Hippocampal formation (tissue), 2 donors: ENCODE measurements at places on chromosomes 11 and 22.

DNA sequence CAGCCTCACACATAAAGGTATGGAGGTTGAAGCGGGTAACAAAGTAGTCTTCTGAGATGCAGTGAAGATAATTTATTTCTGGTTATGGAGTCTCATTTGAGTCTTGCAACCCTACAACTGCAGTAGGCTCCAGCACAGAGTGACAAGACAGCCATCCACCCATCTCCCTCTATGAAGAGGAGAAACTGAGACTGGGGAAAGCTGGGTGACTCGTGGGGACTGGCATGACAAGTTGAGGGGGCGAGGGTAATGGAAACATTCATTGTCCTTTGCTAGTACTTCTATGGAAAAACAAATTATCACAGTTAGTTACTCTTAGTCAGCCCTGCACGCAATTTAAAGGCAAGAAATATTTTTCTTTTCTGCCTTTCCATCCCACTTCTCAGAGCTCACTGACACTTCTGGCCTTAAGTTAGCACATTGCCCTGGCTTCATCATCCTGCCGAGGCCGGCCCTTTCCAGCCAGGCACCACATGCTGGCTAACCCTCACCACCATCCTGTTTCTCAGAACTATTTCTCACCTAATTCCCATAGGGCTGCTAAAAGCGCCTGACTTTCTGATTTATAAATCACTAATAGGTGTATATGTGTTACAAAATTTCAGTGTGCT, 361.1 kb downstream of the ETS1 start:
- DNase-seq = no peak

DNA sequence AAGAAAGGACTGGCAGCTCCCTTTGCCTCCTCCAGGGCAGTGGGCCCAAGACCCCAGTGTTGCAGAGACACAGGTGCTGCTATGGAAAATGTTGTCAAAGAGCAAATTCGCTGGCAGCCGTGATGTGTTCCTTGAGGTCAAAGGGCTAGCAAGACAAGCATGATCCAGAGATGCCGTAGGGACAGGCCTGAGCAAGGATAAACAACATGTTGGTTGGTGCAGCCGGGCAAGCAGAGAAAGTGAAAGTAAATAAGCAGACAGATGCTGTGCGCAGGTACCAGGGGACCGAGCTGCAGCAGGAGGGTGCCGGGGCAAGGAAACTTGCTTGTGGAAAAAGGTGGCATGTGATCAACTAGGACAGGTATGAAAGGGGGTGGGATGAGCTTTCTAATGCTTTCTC, 125.5 kb upstream of the NECTIN1 start:
- DNase-seq = no peak

- DNase-seq = no peak
These were observed 437.3 kb upstream of the CADM1 start for GRCh38 chr11:115941481-115941993.

GRCh38 chr11:69463995-69464960, 17.2 kb upstream of the LINC01488 start:
- DNase-seq = no peak

- DNase-seq = no peak
These were observed 5.8 kb upstream of the MS4A18 start for GRCh38 chr11:60718524-60719316.

DNA sequence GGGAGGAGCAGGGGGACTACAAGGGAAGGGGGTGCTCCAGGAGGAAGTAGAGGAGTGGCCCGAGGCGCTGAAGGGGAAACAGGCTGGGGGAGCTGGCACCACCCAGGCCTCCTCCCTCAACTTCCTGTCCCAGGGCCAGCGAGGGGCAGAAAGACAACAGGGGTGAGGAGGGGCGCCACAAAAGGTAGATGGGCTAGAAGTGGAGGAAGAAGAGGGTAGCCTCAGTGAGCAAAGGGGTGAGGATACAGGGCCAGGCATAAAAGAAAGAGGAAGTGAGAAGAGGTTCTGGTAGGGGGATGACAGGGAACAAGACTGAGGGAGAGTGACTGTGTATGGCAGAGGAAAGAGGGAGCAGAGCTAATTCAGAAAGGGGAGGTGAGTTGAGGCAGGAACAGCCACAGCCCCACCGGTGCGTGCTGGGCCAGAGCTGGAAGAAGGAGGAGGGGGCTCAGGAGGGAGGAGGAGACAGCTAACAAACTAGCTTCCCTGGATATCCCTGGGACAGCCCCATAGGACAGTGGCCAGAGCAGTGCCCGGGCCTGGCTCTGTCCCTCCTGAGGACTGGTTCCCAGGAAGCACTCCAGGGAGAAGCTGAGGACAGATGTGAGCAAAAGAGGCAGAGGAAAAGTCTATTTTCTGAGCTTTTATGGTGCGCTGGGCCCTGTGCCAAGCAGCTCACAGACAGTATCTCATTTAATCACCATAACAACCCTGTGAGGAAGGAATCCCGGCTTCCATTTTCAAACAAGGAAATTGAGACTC, 8.5 kb downstream of the DCHS1 start:
- no peak for DNase-seq

GRCh38 chr11:1876361-1877063, 15.2 kb downstream of the PRR33 start:
- DNase-seq = no peak

GRCh38 chr22:36982136-36982535, 37.1 kb downstream of the TST start:
- DNase-seq = no peak

- no peak for DNase-seq
These were observed 30.8 kb upstream of the WNT11 start for GRCh38 chr11:76237000-76237649.

- no peak for DNase-seq
These were observed 27.2 kb upstream of the A4GALT start for GRCh38 chr22:42747701-42748513.

DNA sequence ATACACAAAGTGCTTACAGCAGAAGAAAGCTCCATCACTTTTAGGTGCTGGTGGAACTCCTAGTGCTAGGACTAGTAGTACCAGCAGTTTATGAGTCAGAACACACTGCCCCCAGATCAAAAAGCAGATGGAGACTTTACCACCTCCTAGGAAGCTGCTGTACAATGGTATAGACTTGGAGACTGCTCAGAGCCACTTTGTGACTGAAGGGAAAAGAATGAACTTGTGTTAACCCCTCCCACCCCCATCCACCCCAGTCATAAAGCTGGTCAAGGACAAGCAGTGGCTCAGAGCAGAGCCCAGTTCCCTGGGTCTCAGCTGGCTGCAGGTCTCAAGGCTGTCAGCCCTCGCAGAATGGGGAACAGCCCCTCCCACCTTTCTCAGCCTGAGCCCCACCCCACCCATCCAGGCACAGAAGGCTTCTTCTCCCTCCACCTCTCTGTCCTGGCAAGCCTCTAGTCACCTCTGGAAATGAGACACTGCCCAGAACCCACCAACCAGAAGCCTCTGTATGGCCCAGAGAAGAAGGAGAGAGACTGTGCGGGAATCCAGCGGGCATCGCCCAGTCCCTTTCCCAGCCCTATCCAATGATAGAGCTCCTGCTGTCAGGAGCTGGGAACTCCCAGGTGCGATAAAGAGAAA, 23.8 kb downstream of the PACSIN2 start:
- DNase-seq = no peak

GRCh38 chr11:9758637-9759518, 95.0 kb downstream of the SWAP70 start:
- DNase-seq = peak; percentile 42

DNA sequence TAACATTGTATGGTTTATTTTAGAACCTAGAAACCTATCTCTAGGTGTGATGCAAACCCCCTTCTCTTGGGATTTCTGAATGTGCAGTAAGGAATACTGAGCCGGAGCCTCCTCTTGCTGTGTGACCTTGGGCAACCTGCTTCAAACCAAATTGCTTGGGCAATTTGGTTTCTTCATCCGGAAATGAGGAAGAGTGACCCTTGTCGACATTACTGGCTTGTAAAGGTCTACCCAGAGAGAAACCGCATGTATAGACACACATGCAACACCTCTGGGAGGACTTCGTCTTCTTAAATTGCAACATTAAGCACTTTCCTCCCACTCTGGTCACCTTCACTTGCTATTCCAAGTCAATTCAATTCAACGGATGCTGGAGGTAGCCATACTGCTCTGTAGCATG, 19.6 kb upstream of the TP53I11 start:
- no peak for DNase-seq

DNA sequence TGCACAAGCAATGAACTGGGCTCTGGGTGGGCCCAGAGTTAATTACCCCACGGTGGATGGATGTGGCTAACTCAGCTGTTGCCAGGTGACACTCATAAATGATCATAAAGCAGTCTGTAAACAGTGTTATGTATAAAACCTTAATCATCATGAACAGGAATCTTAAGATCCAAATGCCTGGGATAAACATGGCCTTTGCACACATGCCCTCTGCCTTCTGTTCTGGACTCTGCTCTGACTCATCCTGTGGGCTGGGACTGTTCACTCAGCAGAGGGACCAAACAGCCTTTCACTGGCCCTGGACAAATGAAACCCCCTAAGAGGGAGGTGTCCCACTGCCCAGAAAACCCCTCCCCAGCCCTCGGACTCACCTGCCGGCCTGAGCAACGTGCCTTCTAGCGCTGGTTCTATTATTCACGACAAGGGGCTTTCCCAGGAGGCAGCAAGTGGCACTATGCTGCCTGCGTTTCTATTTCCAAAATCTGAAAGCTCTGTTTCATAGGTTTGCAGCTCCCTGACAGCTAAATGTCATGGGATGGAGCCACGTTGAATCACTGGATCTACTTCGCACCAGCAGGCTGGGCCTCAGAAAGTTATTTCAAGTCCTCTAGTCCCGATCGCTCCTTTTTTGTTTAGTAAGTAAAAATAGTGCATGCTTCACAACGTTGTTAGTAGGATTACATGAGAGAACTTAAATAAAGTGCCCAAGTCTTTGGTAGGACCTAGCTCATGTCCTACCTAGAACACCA, 53.0 kb downstream of the LARGE1 start:
- DNase-seq = no peak

DNA sequence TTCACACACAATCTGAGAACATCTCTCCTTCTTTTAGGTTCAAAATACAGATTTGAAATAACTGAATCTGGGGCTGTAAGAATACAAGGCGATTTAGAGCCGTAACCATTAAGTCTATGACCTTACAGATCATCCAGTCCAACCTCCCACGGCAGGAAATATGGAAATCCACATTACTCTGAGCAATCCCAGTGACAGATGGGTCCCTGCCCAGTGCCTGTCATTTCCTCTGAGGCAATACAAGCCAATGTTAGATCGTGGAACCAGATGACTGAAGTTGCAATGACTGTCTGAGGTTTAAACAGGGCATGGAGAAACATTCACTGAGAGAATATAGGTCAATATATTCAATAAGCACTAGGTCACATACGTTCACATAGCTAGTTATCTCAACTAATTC, 77.4 kb upstream of the OR5AK2 start:
- no peak for DNase-seq

DNA sequence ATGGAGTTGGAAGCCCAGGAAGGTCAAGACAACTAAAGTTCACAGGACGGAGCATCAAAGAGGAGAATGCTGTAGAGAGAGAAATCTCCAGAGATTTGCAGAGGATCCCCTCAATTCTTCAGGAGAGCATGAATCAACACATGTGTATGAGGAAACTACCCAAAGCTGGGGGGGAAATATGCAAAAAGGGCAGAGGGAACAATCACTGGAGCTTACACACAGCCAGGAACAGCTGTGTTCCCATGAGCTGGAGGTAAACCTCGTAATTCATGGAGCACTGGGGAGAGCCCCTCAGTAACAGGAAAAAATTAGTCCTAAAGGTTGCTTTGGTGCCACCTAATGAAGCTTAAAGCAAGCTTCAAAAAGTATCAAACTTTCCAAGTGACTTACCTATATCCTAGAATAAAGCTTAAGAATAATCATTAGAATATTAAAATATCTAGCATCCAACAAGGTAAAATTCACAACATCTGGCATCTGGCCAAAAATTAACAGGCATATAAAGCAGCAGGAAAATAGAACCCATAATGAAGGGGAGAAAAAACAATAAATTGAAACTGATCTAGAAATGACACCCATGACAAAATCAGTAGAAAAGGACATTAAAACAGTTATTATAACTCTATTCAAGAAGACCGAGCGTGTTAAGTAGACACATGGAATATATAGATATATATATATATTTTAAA, 134.2 kb downstream of the STK33 start:
- no peak for DNase-seq

GRCh38 chr11:121341609-121342008, 49.0 kb downstream of the SC5D start:
- no peak for DNase-seq

GRCh38 chr11:94447149-94447548, 45.9 kb upstream of the GPR83 start:
- DNase-seq = no peak

DNA sequence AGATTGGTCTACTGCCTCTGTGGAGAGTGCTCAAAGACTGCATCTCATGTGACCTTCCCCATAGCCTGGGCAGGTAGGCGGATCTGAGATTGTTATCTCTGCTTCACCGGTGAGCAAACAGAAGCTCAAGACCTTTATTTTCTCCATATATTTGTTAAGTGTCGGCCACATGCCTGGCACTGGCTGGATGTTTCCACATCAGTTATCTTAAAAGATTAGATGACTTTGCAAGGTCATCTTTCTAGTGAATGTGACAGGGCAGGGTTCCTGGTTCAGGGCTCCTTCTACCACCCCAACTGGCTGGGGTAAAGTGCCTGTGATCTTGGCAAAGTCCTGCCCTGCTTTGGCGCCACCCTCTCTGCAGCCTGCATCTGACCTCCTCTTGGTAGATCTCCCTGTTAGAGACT, 125.0 kb downstream of the CCDC81 start:
- DNase-seq = no peak

- no peak for DNase-seq
These were observed 347.9 kb downstream of the DLG2 start for GRCh38 chr11:85279267-85279666.

GRCh38 chr11:107804971-107805370, 53.6 kb downstream of the SLC35F2 start:
- no peak for DNase-seq

DNA sequence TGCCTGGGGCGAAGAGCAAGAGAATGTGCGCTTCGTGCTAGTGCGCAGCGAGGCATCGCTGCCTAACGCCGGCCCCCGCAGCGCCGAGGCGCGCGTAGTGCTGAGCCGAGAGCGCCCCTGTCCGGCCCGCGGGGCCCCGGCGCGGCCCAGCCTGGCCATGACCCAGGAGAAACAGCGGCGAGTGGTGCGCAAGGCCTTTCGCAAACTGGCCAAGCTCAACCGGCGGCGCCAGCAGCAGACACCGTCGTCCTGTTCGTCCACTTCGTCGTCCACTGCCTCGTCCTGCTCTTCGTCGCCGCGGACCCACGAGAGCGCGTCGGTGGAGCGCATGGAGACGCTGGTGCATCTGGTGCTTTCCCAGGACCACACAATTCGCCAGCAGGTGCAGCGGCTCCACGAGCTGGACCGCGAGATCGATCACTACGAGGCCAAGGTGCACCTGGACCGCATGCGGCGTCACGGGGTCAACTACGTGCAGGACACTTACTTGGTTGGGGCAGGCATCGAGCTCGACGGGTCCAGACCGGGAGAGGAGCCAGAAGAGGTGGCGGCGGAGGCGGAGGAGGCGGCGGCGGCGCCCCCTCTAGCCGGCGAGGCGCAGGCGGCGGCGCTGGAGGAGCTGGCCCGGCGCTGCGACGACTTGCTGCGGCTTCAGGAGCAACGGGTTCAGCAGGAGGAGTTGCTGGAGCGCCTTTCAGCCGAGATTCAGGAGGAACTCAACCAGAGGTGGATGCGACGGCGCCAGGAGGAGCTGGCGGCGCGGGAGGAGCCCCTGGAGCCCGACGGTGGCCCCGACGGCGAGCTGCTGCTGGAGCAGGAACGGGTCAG, 1.0 kb downstream of the RASSF10 start:
- no peak for DNase-seq

GRCh38 chr11:68904248-68904847, 657 bp downstream of the IGHMBP2 start:
- DNase-seq = no peak
